Endothelial cell of umbilical vein (primary cell): ENCODE measurements at places on chromosomes 13 and 19. TPM values are rescaled to one million over a fixed set of nuclear protein-coding genes. Genes with fewer than 3 reads are reported as not detected.

DNA sequence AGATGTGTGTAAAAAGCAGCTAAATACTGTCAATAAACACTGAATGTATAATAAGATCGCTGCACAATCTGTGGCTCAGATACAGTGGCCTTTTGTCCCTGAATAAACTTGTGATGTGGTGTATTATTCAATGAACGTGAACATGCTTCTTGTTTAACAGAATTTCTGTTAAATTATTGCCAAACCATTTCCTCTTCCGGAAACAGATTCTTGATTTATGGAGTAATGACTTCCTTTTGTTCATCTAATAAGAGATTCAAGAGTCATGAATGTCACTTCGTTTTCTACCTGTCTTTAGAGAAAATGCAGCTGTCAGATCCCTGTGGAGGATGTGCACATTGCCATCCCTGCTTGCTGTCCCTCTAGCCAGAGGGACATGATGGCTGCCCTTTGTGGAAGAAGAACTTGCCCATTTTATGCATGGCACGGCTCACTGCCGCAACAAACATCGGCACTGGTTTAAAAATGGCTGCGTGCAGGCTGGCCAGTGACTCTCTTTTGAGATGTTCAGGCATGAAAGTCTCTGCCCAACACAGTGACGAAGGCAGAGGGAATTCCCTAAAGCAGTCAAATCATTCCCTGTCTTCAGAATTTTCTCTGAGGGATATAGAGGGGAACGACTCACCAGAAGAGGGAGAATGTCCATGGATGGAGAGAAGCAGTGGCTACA is 3.1 kb upstream of the TNFSF13B start:
- DNase-seq, result peak; percentile 26

- no peak for DNase-seq
Measured at GRCh38 chr19:49954933-49955332, 6.0 kb downstream of the SIGLEC11 start.

- no peak for DNase-seq
Measured at GRCh38 chr13:96844616-96845015, 149.7 kb downstream of the OXGR1 start.

GRCh38 chr13:43852923-43853404 is 26.6 kb downstream of the CCDC122 start:
- DNase-seq, result no peak

DNA sequence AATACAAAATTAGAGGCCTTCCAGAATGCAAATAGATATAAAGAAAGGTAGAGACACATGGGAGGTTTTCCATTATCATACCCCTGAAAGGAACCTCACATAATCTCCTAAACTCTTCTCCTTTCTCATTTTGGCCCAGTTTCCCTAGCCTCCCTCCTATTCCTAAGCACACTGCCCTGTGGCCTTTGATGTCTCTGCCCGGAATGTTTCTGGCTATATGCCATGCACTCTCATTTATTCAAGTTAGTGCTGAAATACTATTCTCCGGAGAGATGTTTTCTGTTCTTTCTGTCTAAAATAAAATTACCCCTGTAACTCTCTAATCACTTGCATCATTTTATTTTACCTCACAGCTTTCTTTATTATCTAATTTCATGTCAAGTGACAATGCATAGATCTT is 1287.7 kb downstream of the SLITRK5 start:
- no peak for DNase-seq

DNA sequence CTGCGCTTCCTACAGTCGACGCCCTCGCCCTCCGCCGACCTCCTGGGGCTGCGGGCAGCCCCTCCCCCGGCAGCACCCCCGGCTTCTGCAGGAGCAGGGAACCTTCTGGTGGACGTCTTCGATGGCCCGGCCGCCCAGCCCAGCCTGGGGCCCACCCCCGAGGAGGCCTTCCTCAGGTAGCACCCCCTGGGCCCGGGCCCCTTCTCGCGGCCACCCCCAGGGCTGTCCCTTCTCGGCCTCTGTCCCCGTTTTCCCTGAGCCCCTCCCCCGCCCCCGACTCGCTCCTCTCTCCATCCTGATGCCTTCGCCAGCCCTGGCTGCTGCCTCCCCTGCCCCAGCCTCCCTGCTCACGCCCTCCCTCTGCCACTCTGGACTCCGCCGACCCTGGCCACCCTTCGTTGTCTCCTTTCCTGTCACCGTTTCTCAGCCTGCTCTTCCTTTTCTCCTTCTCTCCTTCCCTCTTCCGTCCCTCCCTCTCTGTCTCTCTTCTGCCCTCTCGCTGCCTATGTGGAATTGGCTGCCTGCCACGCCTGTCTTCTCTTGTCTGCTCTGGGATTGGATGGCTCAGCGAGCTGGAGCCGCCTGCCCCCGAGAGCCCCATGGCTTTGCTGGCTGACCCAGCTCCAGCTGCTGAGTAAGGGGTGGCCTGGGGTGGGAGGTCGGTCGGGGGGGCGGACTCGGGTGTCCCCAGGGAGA is 11.0 kb downstream of the FUZ start:
- DNase-seq, result peak; percentile 80

DNA sequence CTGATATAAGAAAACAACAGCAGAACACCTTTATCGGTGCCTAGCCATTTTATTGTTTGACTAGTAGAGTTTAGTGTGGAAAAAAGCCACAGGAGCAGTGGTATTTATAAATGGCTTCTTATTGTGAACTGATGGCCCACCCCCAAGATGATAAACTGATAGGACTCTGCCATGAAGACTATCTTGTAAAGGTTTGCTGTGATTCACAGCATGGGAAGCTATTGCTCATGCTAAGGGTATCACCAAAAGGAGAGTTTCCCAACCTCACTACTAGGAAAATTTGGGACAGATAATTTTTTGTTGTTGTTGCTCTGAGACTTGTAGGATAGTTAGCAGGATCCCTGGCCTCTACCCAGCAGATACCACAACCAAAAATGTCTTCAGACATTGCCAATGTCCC is 12.0 kb upstream of the SLC7A1 start:
- no peak for DNase-seq

DNA sequence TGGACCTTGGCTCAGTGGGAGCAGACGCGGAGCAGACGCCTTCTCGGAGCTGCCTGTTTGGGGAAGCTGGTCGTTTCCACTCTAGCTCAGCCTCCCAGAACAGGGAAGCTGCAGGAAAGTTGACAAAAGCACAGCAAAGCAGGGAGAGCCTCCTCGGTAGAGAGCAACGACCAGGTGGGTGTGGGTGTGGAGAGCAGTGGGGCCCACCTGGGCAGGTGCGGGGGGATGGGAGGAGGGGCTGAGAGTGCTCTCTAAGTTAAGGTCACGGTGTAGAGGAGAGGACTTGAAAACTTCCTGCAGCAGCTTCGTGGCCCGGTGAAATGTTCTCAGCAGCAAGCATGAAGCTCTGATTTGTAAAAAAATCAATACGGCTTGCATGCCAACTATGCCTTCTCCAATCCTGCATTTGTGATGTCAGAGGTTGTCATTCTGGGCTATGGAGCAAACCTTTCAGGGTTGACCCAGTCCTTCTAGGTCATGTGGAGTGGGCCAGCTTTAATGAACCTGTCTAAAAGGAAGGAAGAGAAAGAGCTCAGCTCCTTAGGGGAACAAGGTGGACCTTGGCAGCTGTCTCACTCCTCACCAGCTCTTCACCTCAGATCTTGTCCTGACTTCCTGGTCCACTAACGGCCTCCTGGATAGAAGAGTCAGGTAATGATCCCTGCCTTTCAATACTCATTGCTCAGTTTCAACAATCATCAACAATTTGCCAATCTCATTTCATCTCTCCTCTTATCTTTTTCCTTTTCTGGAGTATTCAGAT is 85.8 kb upstream of the UBL3 start:
- no peak for DNase-seq

- no peak for DNase-seq
Measured at GRCh38 chr19:50626011-50626410, 13.7 kb downstream of the SYT3 start.

- no peak for DNase-seq
Measured at GRCh38 chr19:4049432-4049831, 17.3 kb downstream of the ZBTB7A start.

DNA sequence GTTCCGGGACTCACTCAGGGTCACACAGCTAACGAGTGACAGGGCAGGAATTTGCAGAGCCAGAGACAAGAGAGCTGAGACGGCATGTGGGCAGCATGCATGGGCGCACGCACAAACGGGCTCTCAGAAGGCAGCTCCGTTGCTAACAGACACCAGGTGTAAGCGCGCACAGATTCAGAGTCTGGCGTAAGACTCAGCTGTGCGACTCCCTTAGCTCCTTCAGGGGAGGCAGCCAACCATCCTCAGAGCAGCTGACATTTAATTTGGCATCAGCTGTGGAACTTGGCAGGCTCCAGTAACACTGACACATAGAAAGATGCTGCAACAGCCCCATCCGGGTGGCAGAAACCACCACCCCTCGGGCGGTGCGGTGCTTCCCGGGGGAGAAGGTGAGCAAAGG is 7.5 kb upstream of the TM6SF2 start:
- DNase-seq, result no peak

DNA sequence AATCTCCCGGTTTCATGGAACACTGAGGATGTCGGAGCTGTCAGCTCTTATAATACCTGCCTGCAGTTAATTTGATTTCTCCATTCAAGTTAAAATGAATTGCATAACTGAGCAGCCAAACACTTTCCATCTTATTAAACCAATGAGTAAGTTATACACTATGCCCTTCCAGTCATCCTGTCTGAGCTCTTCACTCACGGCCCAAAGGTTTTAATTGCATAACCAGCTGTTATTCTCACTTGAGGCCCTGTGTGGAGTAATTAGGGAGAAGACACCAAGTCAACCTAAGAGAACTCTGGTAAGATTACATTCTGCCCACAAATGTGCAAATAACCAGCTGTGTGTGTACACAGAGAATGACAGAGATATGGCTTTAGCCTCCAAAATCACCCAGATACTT is 303.5 kb downstream of the TBC1D4 start:
- no peak for DNase-seq

- DNase-seq, result peak; percentile 65
Measured at GRCh38 chr19:12723641-12724426, at the start of gene TNPO2. TNPO2 (minus strand) TSS chr19:12723932; CDS start chr19:12720977, 2,955 bp downstream.

GRCh38 chr13:21287331-21287907 is 111.0 kb downstream of the MRPL57 start:
- no peak for DNase-seq

GRCh38 chr19:14408491-14409145 is 10.5 kb downstream of the DDX39A start:
- DNase-seq, result no peak

DNA sequence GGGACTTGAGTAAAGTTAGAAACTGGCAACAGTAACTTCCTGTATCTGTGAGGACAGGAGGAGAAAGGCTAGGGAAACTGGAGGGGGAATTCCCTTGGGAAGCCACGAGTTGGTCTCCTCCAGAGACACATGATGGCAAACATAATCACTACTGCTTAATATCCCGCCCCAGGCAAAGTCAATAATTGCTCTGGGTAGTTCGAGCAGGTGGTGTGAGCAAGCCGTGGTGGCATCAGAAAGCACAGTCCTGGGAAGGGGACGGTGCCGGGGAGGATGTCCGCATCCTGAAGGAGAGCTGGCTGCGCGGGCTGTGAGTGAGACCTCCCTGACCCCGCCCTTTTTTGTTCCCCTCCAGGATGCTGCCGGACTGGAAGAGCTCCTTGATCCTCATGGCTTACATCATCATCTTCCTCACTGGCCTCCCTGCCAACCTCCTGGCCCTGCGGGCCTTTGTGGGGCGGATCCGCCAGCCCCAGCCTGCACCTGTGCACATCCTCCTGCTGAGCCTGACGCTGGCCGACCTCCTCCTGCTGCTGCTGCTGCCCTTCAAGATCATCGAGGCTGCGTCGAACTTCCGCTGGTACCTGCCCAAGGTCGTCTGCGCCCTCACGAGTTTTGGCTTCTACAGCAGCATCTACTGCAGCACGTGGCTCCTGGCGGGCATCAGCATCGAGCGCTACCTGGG is 1.4 kb downstream of the FFAR2 start:
- no peak for DNase-seq

GRCh38 chr13:97342136-97342535 is 91.8 kb upstream of the RAP2A start:
- DNase-seq, result no peak

DNA sequence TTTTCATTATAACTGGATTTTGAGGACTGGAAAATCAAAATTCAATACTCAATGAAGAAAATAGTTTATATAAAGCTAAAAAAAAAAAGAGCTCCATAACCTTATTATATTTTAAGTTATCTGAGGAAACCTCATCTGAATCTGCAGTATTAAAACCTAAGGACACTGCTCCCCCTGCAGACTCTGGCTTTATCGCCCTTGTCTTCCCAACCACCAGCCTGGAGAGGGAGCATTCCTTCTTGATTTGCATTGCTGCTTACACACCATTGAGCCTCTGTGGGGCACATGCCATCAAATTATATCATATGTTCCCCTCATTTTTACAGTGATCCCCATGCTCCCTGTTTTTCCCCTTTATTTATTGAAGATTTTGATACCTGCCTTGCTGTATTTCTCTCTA is 871.4 kb upstream of the GPC6 start:
- DNase-seq, result no peak

GRCh38 chr19:19022380-19022961 is 10.8 kb downstream of the SUGP2 start:
- DNase-seq, result no peak

- DNase-seq, result no peak
Measured at GRCh38 chr13:89169951-89170350, 1498.8 kb downstream of the SLITRK5 start.

GRCh38 chr13:107531816-107532215 is 683.5 kb downstream of the LIG4 start:
- no peak for DNase-seq

- no peak for DNase-seq
Measured at GRCh38 chr19:4452230-4452990, 5.2 kb downstream of the UBXN6 start.

DNA sequence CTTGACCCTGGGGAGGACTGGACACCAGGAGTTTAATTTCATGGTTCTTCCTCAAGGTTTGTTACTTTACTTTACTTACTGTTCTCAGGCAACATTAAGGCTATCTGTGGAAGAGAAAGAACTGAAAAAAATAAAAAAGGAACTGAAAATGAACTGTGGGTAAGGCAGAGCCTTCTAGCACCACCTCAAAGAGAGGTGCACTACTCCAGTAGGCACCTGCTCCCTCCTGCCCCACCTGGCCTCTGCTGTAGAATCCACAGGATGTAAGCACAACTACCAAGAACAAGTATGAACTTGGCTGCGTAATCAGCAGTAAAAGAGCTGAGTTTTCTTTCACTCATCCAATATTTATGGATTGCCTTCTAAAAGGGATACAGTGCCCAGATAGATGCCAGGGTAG is 12.2 kb downstream of the ZNF112 start:
- DNase-seq, result no peak

- no peak for DNase-seq
Measured at GRCh38 chr13:54415753-54416366, 1387.2 kb downstream of the OLFM4 start.

The CILP2 gene
- polyA plus RNA-seq, result 0.01 and 0.03 TPM in 2 replicates

The STOML3 gene
- polyA plus RNA-seq, result not detected in 2 replicates

The CEACAM16 gene
- not detected in 2 replicates for polyA plus RNA-seq

The SIGLEC12 gene
- polyA plus RNA-seq, result not detected in 2 replicates

The NDUFB7 gene
- polyA plus RNA-seq, result 655 and 916 TPM in 2 replicates

The NCAN gene
- not detected in 2 replicates for polyA plus RNA-seq

The CGB2 gene
- polyA plus RNA-seq, result not detected in 2 replicates

The JUND gene
- 91.4 and 134 TPM in 2 replicates for polyA plus RNA-seq

The TMPRSS9 gene
- not detected in 2 replicates for polyA plus RNA-seq

The DACT3 gene
- 0.76 and 0.83 TPM in 2 replicates for polyA plus RNA-seq

The ZNF329 gene
- 2.7 and 3.0 TPM in 2 replicates for polyA plus RNA-seq

The CLIP3 gene
- polyA plus RNA-seq, result 4.7 and 7.0 TPM in 2 replicates

The GPC5 gene
- polyA plus RNA-seq, result 0.56 and 0.59 TPM in 2 replicates

The ZNF66 gene
- polyA plus RNA-seq, result 1.1 and 1.5 TPM in 2 replicates

The NTF4 gene
- not detected in 2 replicates for polyA plus RNA-seq

The DEDD2 gene
- 34.8 and 38.5 TPM in 2 replicates for polyA plus RNA-seq

The SIGLECL1 gene
- not detected in 2 replicates for polyA plus RNA-seq

The SYMPK gene
- 89.8 and 104 TPM in 2 replicates for polyA plus RNA-seq
